ENCODE measurements at places on chromosomes 7 and 10. TPM values are rescaled to one million over a fixed set of nuclear protein-coding genes. Genes with fewer than 3 reads are reported as not detected.

DNA sequence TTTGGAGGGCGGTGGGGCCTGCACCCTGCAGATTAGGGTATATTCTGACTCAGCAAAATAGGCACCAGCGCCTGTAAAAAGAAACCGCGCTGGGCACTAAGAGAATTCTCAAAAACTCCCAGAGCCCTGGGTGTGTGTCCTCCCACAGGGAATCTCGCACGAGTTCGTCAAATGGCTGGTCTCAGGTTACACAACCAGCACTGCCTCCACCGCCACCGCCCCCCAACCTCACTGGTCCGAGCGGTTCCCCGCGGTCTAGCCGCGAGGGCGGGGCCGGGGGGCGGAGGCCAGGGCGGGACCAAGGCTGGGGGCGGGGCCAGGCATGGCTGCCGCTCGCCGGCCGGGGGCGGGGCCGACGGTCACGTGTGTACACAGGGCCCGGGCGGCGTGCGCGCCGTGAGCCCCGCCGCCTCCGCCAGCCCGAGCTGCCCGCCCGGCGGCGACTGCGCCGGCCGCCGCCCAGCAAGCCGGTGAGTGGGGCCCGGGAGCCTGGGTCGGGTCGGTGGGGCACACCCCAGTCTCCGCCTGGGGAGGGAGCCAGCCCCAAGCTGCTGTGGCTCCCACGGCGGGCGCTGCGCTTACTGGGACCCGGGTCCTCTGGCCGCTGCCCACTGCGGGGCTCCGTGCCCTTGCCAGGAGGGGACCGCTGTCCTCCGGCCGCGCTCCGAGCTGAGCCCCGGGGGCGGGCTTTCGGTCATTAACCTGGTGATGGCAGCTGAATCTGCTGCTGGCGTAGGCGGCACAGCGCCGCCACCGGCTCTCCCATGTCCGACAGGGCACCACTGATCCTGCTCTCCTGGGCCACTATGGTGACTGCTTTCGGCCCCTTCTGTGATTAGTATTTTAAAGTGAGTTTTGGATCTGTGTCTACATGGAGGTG, at the start of gene GPR146:
GPR146 (plus strand) TSS at position 358 of the 880 bp plus-strand sequence. CDS start 12,970 bp downstream, outside the sequence.
- DNase-seq = peak; percentile 99

DNA sequence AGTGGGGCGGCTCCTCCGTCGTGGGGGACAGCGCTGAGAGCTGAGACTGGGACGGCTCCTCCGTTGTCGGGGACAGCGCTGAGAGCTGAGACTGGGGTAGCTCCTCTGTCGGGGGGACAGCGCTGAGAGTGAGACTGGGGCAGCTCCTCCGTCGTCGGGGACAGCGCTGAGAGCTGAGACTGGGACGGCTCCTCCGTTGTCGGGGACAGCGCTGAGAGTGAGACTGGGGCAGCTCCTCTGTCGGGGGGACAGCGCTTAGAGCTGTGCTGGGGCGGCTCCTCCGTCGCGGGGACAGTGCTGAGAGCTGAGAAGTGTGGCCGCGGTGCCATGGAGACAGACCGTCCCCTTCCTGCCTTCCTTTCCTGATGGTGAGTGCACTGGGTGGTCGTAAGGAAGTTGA, 136.4 kb downstream of the DYNC2I1 start:
- no peak for DNase-seq

GRCh38 chr10:91590904-91591796, 41.7 kb downstream of the PPP1R3C start:
- DNase-seq = no peak

GRCh38 chr10:63530409-63530808, 9.2 kb downstream of the REEP3 start:
- no peak for DNase-seq

DNA sequence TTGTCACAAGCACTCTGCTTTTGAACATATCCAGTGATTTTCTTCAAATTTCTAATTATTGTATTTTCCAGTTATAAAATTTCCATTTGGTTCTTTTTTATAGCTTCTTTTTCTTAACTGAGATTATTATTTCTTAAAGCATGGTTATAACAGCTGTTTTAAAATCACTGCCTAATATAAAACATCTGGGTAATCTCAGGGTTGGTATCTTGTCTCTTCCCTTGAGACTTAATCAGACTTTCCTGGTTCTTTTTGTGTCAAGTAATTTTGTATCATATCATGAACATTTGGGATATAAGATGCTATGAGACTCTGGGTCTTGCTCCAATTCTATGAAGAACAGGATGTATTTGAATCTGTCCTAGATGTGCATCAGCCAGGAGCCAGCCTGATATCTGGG, 93.6 kb downstream of the HIBADH start:
- no peak for DNase-seq

DNA sequence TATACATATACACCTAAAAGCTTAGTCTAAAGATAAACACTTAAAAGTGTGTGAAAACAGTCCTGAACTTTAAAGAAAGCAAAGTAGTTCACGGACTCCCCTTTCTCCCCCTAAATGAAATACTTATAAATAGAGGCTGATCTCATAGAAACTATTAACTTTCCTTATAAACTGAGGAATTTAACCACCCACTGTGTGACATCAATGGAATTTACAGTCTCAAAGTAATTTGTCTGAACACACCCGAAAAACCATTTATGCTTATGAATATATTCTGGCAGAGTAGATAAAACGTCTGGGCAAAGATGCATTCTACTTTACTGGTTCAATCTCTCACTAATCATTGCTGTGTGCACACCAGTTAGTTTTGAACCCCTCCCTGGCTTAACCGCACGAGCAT, 181.8 kb upstream of the DGKB start:
- DNase-seq = no peak

- no peak for DNase-seq
Measured at GRCh38 chr10:11593612-11594011, 17.8 kb downstream of the USP6NL start.

DNA sequence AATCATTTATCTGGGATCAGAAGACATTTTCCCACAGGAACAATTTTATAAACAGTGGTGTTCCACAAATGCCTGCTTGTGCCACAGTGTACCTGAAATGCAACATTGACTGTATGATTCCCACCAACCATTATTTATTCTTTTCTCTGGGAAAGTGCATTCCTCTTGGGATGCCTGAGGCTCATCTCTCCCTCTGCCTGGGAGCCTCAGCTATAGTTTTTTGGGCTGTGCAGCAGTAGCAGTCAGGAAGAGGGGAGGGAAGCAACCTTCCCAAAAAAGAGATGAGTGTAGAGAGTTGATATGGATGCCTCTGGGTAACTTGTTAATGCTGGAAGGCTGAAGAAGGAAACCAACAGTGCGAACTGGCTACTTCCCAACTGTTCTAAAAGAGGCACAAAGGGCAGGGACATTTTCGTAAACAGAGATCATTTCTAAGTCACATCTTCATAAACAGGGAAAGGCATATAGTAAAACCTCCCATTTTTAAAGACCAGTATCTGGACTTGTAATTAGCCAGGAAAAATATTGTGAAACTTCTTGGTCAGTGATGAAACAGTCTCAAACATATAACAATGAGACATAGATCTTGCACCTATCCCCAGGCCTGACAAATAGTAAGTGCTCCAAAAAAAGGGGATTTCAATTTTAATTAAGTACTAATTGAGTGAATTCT, 1.4 kb upstream of the CALD1 start:
- no peak for DNase-seq

GRCh38 chr10:75841266-75841665, 409.8 kb downstream of the LRMDA start:
- no peak for DNase-seq

GRCh38 chr7:159032753-159033472, 111.8 kb downstream of the VIPR2 start:
- DNase-seq = no peak

GRCh38 chr7:133947458-133948254, 179.5 kb upstream of the LRGUK start:
- DNase-seq = no peak

DNA sequence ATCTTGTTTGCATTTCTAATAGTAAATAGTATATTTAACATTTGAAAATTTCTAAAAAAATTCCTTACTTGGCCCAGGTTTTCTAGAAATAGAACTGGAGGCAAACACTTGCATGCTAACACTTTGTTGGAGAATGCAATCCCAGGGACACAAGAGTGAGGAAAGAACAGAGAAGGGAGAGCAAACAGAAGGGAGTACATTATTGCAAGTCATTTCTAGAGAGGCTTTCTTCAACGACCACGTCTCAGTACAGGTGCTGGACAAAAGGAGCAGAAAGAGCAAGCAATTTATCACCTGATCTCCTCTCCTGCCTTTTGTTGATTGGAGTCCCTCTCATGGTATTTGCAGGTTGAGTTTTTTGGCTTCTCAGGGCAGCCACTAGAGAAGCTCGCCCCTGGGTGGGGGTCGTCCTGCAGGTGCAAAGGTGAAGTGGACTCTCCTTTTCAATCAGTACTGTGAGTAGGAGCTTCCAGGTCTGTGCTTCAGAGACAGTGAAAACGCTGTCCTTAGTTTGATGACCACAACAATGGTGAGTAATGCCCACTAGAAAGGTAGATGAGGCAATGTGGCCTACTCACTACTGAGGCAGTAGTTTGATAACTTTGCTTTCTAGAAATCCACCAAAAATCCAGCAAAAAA, 5.2 kb downstream of the CPED1 start:
- DNase-seq = no peak

GRCh38 chr7:14419531-14419930, 430.1 kb upstream of the ETV1 start:
- DNase-seq = no peak

DNA sequence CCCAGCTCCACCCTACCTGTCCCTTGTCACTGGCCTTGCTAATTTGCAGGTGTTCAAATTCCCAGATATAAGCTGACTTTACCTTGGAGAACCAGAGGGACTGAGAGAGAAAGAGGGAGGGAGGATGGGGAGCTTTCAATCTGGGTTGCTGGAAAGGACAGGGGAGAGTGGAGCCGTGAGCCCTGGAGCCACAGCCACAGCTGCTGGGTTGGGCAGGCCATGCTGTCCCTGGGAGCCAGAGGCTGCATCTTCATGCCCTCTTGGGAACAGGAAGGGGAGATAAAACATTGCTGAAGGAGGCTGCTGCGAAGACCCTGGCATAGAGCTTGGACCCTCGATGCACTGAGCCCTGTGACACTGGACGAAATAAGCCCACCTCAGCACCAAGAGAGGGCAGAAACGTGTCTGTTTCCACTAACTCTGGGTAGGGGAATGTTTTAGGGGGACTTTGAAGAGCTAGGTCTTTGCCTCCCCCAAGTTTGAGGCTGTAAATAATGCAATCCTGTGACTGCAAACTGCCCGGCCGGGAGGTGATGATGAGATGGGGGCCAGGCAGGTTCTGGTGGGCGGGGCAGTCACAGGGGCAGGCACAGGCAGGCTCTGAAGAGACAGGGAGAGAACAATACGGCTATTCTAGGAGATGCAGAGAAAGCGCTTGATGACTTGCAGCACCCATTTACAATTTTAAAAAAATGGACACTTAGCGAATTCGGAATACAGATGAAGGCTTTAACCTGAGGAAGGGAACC, 5.8 kb upstream of the JAKMIP3 start:
- no peak for DNase-seq

DNA sequence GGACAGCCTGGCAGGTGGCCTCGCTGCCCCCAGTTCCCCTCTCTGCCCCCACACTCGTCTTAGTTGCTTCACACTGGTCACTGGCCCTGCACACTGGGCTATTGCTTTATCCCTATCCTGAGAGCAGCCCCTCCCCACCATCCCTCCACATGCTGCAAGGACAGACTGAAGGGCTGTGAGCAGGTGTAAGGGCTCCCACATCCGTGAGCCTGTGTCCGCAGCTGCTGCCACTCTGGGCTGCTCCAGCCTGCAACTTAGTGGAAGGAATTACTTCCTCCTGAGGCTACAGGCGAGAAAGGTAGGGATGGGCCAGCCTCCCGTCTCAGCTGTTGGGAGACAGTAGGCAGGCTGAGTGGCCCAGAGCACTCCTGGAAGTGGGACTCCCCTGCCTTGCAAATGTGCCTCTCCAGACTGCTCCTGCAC, 3.8 kb downstream of the RARRES2 start:
- no peak for DNase-seq

- no peak for DNase-seq
Measured at GRCh38 chr7:75033064-75033463, 40.5 kb downstream of the RCC1L start.

DNA sequence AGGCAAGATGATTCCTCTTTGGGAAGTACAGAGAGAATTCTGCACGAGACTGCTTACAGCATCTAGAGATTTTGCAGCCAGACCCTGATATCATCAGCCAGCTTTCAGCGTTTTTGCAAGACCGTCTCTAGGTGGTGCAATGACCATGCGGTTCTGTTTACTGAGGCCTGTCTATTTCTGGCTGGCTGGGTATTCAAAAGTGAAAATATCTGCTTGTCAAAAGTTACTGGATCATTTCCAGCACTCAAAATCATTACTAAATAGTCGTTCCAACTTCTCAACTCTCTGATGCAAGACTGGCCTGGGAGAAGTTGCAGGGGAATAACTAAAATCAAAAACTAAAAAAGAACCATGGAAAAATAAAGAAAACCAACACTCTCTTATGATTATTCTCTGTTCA, 240.1 kb downstream of the ELMO1 start:
- DNase-seq = peak; percentile 66

DNA sequence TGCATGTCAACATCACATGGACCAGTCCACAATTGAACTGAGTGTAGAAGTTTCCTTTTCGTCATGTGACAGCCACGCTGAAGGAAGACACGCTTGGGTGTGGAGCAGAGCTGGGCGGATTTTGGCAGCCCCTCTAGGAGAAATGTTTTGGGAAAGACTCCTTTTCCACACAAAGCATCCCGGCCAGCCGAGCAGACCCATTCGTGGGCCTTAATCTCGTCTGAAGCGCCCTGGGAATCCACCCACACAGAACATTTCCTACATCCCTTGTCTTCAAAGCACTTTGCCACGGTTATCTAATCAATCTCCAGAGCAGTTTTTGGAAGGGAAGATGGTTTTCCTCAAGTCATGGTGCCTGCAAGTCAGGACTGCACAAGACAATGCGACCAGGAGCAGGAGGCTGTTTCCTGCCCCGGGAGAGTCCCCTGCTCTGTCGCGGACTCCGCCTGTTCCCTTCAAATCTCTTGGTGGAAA, 8.4 kb upstream of the IFT22 start:
- no peak for DNase-seq

- no peak for DNase-seq
Measured at GRCh38 chr7:36570528-36571189, 153.6 kb downstream of the AOAH start.

DNA sequence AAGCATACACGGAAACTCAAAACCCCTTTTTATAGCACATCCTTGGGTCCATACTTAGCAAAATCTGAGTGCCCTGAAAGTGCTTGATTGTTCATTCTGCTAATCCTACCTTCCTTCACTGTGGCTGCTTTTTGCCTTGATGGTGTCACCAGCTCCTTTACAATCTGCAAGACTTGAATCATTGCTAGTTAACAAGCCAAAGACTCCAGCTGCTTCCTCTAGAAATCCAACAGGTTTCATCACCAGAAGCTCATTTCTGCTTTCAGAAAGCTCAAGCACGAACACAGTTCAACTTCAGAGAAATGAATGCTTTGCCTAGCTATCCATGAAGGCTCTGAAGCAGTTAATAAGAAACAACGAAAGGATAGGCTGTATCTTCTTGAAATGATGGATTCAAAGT, 38.0 kb downstream of the USP6NL start:
- DNase-seq = no peak

GRCh38 chr10:24935504-24936292, 16.7 kb downstream of the PRTFDC1 start:
- no peak for DNase-seq

C10orf62 gene
- 0.97 TPM for total RNA-seq

GPR26 gene
- total RNA-seq = not detected

IDI2 gene
- 0.30 TPM for total RNA-seq

TMEM196 gene
- not detected for total RNA-seq

Data from Right ventricle myocardium inferior (tissue), 1 donor.